ENCODE measurements at places on chromosomes 16 and 17.

DNA sequence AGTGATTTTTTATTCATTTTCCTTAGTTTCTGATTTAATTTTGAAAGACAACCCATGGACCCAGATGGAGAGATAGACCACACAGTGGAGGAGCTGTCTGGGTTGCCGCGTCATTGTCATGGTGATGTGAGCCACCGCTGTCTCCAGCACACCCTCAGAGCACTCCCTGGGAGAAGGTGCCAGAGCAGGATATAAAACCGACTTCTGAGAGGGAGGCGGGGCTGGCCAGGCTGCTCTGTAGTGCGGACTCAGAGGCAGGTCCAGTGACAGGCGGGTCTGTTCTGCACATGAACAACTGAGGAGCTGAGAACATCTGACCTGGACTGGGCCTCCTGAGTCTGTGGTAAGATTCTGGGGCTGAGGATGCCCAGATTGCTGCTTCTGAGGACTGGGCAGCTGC is 216.3 kb upstream of the NLRP1 start:
- no peak for DNase-seq

- DNase-seq: no peak
These were observed 930 bp downstream of the SPNS2 start for GRCh38 chr17:4499431-4500190.

GRCh38 chr16:74842413-74842812 is 67.8 kb upstream of the FA2H start:
- no peak for DNase-seq

DNA sequence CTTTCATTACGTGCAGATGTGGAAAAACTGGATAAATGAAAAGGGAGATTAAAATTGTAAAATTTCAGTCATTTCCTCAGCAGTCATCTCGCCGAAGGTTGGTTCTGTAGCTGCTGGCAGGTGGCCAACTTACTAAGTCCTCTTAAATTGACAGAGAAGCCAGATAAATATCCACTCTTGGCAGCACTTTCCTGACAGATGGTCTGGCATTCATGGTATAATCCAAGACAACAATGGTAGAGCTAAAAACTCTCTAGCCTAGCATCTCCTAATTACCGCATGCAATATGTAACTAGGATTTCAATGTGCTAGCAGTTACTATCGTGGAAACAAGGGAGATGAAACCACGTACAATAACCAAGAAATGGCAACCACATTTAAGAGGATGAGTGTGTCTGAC is 306.3 kb downstream of the CNTNAP4 start:
- no peak for DNase-seq

DNA sequence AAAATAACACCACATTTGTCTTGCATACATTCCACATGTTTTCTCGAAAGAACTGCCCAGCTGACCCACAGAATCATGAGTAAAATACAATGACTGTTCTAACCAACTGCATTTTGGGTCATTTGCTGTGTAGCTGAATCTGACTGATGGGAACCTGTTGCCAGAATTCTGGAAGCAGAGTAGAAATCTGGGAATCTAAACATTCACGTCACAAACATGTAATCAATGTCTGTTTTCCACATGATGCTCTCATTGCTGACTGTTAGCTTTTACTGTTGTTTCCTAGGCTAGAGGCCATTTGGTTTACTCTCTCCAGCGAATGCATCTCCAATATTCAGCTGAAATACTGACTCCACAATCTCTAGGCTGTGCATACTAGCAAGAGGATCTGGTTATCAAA is 710.1 kb downstream of the KCNJ2 start:
- DNase-seq: no peak

DNA sequence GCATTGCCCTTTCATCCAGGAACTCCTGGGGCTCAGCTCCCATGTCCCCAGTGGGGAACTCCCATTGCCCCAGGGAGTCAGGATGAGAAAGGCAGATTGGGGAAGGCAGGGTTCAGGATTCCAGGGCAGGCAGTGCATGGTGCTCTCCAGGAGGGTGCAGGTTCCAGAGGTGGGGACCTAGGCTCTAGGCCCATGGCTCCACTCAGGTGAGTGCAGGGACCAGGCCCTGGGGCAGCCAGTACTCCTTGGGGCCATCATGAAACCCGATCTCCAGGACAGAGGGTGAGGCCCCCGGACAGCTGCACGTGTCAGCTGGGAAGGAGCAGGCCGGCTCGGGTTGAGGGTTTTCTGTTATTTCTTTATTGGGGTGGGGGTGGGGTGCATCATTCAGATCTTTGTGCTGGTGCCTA is 1.3 kb upstream of the MTSS2 start:
- no peak for DNase-seq

GRCh38 chr16:4372578-4373355 is 1.1 kb downstream of the VASN start:
- no peak for DNase-seq

DNA sequence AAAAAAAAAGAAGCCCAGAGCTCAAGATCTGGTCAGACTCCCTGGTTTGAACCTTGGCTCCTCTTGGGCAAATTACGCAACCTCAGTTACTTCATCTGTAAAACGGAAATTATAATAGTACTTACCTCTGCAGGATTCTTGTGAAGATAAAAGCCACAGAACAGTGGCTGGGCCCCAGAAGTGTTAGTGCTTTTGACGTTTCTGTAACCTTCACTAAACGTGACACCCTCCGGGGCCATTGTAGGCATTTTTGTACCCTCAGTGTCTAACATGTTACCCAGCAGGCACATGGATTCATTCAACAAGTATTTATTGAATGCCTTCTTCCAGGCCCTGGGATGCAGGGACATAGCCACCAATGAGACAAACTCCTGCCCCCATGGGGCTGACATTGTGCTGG is 58.0 kb downstream of the PITPNC1 start:
- no peak for DNase-seq

GRCh38 chr17:10428781-10429180 is 7.0 kb upstream of the MYH8 start:
- no peak for DNase-seq

- DNase-seq: no peak
These were observed 473.6 kb upstream of the ASIC2 start for GRCh38 chr17:33766721-33767120.

All from stimulated activated CD4-positive, alpha-beta T cell treated with anti-CD3 and anti-CD28 coated beads, Interleukin-1b, Interleukin-23, amount 100 ng/mL, for 24 hours (primary cell).